ENCODE measurements at places on chromosomes 6 and 20.

GRCh38 chr6:46128476-46128875, 1.3 kb upstream of the ENPP4 start:
- DNase-seq = no peak

- DNase-seq = no peak
Measured at GRCh38 chr6:154901876-154902552, 93.1 kb upstream of the TIAM2 start.

DNA sequence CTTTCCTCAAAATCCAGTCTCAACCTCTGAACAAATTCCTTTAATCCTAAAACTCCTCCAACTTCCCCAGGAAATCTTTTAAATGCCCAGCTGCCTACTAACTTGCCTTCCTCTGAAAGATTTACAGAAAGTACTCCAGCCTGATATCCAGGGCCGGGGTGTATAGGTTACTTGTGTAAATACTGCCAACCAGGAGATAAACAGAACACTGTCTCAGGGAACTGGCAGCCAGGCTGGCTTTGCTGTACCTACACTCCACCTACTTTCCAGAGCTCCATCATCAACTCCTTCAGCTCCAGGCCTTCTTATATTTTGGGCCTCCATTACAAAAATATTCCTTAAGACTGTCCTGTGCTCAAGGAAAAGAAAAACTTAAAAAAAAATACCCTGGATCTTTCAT, 85.9 kb downstream of the CEP162 start:
- no peak for DNase-seq

GRCh38 chr6:33418690-33419291, 884 bp upstream of the CUTA start:
- DNase-seq = no peak

- DNase-seq = peak; percentile 73
Measured at GRCh38 chr20:53621482-53622246, 28.0 kb upstream of the ZNF217 start.

DNA sequence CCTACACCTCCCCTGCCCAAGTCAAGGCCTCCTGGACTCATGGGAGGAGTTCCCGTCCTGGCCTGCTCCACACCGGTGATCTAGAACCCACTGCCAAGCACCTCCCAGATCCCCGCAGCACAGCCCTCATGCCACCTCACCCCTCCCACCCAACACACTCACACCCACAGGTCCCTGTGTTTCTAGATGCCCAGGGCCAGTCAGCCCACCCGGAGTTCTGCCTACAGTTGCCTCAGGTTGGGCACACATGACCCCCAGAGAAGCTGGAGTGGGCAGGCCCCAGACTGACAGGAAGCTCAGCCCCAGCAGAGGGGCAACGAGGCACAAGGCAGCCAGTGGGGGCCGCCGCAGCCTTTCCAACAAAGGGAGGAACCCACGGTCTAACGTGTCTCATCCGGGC, 29.6 kb downstream of the RRBP1 start:
- DNase-seq = no peak

- no peak for DNase-seq
Measured at GRCh38 chr20:32971703-32972161, 32.5 kb downstream of the SUN5 start.

DNA sequence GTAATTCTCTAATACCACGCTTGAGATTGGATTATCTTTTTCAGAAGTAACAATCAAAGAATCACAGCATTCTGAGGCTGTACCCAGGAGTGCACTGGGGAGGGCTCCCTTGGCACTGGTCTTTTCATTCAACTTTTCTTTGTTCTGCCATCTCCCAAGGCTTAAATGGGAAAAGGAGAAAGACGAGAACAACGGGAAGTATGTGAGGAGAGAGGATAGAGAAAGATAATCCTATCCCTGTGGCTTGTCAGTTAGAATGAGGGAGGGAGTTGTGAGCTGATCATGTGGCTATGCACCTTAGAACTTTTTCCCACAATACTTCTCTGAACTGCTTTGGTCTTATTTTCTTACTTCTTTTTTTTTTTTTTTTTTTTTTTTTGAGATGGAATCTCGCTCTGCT, 83.1 kb downstream of the CAP2 start:
- no peak for DNase-seq

DNA sequence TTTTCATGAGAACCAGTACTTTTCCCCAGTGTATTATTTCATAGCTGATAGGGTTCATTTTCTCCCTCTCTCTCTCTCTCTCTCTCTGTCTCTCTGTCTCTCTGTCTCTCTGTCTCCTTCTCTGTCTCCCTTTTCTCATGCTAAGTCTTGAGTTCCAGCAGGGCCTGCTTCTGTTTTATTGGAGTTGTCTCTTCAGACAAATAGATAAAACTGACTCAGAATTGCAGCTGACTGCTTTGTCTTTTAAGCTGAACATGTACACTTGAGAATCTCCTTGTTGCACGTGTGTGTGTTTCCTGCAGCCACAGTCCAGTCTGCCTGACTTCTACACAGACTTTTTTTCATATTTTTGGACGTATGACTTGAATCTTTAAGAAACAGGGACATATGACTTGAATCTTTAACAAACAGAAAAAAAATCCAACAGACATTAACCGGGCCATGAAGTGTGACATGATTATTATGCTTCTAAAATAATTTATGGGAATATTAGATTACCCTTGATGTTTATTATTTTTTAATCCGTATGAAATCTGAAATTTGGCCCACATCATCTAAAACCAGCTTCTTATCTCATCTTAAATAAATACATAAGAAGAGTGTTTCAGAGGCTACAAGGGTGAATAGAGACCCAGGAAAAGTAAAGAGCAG, 71.5 kb downstream of the JAG1 start:
- no peak for DNase-seq

DNA sequence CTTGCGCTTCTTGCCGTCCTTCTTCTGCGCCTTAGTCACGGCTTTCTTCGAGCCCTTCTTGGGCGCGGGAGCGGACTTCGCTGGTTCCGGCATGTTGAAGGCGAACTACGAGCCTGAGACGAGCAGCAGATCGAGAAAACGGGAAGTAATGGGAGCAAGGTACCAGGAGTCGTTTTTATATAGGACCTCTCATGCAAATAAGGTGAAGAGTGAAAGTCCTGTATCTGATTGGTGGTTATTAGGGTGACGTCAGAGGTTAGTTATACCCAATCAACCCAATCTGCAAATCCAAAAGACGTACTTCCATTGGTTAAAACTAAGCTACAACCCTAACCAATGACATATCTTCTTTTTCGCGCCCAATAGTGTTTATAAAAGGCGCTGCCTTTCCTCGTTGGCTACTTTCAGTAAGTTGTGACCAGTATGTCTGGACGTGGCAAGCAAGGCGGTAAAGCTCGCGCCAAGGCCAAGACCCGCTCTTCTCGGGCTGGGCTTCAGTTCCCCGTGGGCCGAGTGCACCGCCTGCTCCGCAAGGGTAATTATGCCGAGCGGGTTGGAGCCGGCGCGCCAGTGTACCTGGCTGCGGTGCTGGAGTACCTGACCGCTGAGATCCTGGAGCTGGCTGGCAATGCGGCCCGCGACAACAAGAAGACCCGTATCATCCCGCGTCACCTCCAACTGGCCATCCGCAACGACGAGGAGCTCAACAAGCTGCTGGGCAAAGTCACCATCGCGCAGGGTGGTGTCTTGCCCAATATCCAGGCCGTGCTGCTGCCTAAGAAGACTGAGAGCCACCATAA, 100.6 kb upstream of the PRSS16 start:
- DNase-seq = peak; percentile 93

DNA sequence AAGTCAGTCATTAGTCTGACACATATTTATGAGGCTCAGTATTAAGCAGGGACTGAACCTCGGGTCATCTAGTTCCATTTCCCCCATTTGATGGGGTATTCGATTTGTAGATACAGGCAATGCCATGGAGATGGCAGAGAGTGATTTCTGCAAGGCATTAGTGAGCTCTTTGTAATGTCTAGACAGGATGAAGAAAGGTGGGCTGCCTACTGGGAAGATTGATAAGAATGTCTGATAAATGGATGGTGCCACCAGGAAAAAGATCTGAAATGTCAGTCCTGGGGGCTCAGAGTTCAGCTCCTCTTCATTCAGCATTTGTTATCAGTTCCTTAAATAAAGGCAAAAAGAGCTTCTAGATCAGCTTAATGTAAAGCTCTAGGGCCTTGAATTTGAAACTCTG, 51.4 kb downstream of the HS3ST5 start:
- no peak for DNase-seq

- peak; percentile 59 for DNase-seq
Measured at GRCh38 chr6:44672841-44673240, 285.3 kb downstream of the CDC5L start.

- peak; percentile 59 for DNase-seq
Measured at GRCh38 chr20:1389703-1390580, 2.9 kb downstream of the FKBP1A start.

DNA sequence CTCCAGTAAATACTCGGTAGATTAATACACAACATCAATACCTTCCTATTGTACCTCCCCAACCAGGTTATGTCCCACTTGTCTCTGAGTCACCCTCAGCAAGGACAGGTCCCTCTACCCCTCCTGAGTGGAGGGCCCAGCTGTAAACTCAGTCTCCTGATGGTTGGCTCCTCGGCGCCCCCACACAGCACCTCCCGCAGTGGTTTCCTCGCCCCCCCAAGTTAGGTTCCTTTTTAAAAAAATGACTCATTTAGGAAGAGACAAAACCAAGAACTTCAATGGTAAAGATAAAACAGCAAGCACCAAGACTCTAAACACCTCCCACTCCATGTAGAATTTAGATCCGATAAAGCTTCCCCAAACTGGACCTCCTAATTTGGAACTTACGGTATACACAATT, 83.5 kb downstream of the TRERF1 start:
- no peak for DNase-seq

DNA sequence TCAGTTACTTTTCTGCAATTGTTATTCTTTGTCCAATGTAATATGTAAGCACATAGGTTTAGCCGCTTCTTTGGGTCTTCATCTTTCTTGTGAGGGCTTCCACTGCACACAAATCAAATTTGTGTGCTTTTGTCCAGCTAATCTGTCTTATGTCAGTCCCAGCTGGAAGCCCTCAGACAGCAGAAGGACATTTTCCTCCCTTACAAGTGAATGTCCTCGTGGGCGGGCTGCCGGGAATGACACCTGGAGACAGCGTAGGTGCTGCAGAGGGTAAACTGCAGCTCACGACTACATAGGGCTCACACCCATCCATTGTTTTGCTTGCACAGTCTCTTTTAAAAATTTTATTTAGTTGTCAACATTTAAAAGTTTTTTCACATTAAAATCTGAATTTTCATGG, 24.6 kb upstream of the PPP1R14C start:
- no peak for DNase-seq

- DNase-seq = no peak
Measured at GRCh38 chr6:84037425-84038089, 4.0 kb downstream of the MRAP2 start.

DNA sequence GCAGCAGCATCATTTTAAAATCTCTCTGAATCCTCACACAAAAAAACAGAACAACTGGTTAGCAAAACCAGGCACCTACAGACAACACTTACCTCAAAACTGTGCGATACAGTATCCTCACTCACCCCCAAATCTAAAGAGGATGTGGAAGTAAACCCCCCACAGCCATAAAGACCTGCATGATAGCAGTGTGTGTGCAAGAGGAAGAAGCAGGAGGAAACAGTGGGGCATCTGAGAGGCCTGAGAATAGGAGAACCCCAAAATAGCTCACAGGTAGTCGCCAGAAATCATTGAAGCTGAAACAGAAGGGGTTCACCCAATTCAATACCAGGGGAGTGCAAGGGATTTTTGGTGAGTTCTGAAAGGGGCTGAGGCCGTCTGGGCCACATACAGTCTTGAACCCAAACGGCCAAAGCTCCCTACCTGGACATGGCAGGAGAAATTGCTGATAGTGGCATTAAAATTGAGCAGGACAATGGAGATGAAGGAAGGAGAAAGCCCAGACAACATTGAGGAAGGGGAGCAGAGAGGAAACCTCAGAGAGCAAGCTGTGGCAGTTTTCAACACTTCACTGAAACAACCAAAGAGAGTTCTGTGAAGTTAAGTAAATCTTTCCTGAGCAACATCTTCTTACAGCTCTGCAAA, 129.7 kb downstream of the FIG4 start:
- DNase-seq = no peak

DNA sequence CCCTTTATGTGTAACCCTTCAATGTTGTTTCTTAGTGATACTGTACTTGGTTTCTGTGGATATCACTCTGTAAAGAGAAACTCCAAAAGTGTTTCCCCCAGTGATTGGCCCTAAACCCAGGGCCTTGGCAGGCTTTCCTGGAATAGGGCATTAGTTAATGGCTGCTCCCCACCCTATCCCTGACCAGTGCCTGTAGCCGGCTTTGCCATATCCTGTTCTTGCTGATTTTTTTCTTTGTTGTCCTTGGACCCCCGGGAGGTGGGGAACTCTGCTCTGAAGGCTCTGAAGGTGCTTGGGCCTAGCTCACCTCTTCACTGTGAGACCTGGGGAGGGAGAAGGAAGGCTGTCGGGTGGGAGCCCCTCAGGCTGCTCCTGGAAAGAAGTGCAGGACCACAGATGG, 120.1 kb downstream of the TCP11 start:
- no peak for DNase-seq

- no peak for DNase-seq
Measured at GRCh38 chr6:6998194-6998569, 109.6 kb upstream of the RREB1 start.

DNA sequence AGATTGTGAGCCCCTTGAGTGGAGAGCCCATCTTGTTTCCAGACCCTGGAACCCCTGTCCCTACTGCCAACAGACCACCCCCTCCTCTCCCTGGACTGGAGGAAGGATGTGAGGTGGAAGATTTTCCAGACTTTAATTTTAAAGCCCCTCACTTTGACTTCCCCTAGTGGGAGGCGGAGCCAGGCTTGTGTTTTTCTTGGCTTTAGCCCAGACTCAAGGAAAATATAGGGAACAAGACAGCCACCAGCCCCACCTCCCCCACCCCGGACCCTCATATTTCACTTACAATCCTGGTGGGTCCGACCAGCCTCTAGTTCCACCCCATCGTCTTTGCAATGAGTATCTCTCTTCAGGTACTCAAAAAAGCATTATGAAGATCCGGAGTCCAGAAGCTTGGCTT, 40.8 kb downstream of the NCR2 start:
- no peak for DNase-seq

DNA sequence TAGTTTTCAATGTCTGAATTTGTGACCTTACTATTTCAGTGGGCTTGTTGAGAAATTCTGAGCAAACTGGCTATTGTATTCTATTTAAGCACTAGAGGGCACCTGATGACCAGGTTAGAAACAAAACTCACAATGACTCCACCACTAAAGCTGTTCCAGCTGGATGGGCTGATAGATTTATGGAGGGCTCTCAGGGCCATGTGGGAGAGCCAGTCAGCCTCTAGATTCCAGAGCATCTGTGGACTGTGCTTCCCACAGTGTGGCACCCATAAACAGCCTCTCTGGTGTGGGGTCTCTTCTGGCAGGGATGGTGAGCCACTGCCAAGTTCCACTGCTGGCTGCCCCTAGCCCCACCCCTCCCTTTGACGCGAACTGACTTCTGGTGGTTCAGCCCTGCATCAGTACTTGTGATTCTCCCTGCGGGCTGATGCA, 29.2 kb downstream of the C6orf58 start:
- peak; percentile 28 for DNase-seq

GRCh38 chr6:47781732-47782131, at the start of gene OPN5:
TSS of gene OPN5 (plus strand) at chr6:47782032. CDS start at chr6:47782067, 35 bp downstream.
- no peak for DNase-seq

DNA sequence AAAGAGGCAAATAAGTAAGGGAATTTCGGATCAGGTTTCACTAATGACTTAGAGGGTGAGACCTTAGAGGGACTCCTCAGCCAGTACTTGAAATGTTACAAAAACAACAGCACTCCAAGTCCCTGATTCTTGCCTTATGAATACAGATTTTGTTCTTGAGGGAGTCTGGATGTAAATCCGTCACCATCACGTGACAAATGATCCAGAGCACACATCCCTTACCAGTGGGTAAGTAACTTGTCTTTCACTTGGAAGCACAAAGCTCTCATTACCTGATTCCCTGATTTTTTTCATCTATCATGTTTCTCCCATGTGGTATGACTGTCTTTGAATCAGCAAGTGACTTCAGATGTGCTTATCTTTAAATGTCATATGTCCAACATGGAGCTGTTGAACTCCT, 595.3 kb upstream of the POU3F2 start:
- no peak for DNase-seq
